ENCODE measurements at places on chromosomes 7 and 10.

DNA sequence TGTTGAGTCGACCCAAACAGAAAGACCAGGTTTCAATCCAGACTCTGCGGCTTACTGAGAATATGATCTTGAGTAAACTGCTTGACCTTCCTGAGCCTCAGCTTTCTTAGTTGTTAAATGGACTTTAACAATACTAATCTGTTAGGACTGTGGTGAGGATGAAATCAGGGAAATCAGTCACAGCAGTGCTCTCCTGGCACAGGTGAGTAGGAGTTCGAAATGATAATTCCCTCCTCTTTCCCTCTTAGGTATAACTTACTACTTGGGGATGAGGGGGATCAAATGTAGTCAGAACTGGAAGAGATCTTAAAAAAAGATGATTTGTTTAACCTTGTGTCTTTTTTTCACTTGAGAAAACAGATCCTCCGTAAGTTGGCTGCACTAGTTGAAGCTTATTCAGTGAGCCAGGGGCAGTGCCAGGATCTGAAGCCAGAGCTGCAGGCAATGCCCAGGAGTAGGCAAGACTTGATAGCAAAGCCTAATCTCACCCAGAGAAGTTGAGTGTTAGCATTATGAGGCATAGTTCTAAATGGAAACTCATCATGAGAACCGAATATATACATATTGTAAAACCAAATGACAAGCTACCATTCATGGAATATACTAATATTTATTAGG lies 1.8 kb upstream of the MAGI2 start:
- DNase-seq: no peak

DNA sequence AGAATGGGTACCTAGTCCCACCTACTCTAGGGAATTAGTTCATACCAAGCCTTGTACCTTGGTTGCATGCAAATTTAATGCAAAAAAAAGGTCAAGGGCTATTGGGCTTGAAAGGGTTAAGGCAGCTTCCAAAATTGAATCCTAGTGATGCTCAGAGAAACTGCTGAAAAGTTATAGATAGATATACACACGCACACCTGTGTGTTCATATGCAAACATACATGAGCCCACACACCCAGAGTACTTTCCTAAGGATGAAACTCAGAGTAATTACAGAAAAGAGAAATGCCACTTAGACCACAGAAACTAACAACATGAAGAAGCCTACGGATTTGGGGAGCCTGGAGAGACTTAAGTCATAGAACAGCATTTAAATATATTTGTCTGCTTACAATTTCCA lies 1.5 kb downstream of the SLC25A13 start:
- DNase-seq: no peak

DNA sequence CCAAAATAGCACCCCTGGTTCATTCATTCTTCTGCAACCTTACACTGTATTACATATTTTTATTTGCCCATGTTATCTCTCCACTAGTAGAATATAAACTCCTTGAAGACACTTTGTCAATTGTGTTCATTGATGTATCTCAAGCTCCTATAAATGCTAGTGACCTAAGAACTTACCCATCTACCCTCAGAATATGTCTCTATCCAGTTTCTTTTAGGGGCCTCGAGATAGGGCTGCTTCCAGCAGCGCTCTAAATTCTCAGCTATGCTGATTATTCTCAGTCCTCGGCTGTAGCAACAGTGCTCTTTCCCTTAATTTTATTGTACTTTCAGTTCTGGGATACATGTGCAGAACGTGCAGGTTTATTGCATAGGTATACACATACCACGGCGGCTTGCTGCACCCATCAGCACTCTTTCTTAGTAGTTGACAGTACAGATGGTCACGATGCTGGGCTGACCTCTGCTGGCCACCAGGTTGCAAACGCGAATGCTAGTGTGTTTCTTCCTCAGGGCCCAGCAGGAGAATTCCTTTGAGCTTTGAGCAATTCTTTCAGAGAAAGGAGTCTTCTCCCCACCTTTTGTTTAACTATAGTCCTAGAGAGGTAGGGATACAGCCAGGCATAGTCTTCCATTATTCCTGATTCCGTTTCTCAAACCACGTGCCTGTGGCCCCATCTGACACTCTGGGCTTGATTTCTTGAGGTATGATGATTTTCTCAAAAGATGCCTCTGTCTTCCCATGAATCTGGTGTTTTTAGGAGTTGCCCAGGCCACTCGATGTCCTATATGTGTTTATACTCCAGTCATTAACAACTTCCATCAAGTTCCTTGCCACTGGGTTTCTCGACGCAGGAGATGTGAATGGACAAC lies 49.1 kb upstream of the CDC14C start:
- peak; percentile 11 for DNase-seq

DNA sequence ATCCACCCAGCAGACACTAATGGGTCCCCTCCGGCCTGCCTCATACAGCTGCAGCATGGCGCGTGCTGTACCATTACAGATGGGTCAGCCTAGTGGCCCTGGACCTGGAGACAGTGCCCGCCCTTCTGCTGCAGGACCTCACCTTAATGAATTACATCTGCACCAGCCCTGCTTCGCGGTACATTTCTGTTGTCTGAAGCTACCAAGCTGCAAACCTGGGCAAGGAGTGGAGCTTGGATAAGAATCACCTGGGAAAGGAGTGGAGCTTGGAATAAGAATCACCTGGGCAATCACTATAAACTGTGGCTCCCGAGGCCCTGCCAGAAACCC lies 33.0 kb upstream of the EN2 start:
- DNase-seq: no peak

DNA sequence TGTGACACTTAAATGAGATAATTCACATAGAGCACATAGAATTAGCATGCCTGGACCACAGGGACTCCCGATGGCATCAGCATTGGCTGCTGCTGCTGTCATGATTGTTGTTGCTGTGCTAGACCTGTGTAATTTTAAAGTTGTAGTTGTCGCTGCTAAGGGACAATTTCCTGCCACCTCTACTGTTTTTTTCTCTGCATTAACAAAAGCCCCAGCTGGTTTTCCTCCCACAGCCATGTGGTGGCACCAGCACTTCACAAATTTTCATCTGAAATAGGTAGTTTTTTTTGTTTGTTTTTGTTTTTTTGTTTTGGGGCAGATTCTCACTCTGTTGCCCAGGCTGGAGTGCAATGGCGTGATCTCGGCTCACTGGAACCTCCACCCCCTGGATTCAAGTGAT lies 25.4 kb upstream of the PRXL2A start:
- no peak for DNase-seq

DNA sequence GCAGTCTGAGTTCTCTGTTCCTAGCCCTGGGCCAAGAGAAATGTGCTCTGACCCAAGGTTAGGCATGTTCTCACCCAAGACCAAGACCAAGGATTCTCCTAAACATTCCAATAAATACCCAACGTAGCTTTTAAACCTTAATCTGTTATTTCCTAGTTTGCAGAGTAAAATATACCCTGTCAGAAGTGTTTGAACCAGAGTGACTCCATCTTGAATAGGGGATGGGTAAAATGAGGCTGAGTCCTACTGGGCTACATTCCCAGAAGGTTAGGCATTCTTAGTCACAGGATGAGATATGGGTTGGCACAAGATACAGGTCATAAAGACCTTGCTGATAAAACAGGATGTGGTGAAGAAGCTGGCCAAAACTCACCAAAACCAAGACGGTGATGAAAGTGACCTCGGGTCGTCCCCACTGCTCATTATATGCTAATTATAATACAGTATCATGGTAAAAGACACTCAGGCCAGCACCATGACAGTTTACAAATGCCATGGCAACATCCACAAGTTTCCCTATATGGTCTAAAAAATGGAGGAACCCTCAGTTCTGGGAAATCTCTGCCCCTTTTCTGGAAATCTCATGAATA lies 27.7 kb downstream of the PLXNA4 start:
- no peak for DNase-seq

DNA sequence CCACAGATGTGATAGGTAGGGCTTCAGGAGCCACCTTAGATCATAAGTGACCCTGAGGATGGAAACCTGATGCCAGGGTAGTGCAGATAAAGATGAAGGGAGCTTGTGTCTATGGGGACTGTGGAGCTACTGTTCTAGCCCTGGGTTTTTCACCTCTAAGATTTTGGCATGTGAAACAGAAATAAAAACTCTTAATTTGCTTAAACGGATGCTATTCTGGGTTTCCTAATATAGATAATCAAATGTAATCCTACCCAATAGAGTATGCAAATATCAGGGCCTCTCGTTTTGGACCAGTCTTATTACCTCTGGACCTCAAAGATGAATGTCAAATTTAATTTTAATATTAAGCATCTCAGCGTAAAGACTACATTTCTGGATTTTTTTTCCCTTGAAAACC lies 49.3 kb downstream of the ABCB4 start:
- DNase-seq: no peak

DNA sequence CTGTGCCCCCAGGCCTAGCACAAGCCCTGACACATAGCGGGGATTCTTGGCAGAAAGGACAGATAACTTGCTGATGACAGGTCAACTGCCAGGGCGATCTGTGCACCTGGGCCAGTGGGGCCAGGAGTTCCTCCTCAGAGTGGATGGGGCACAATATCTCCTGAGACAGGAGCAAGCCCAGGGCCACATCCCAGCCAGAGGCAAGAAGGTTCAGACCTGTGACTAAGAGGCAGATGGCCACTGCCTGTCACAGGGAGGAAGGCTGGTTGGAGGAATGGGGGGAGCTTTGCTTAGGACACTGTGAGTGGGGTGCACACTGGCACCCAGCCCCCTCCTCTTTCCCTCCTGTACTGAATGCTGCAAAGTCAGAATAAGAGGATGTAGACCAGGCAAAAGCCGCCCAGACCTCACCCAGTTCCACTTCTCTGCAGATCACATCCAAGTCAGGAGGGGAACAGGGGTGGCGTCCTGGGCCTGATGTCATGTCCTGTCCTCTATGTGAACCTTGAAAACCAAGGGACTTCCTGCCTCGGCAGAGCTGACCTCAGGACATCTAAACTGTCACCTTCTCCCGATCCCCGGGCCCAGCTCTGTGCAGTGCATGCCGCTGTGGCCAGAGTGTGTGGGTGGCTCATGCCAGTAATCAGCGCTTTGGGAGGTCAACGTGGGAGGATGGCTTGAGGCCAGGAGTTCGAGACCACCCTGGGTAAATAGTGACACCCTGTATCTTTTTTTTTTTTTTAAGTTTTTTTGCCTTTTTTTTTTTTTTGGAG lies 1.3 kb downstream of the GUSB start:
- no peak for DNase-seq

DNA sequence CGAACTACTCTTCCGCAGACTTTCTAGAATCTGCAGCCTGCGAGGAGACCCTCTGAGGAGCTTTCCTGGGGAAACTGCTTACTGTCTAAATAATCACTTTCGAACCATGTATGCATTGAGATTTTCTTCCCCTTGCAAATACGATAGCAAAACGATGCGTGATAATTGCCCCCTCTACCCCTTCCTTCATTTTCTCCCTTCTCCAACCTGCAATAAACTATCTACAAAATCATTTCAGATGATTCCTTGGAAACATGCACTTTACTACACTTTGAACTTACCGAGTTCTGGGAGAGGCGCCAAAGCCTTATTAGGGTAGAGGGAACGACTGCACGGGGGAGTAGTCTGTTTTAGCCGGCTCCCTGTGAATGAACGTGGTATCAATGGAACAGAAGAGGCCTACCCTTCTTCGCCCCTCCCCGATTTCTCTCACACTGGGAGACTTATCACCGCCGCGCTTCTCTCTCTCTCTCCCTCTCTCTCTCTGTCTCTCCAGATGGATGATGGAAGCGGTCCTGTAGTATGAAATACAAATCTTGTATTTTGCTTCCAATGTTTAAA lies at the start of gene FGFBP3:
Gene FGFBP3, minus strand, starts transcription at position 370 of the 561 bp plus-strand sequence. CDS start 517 bp downstream, outside the sequence.
- DNase-seq: peak; percentile 36

Measured in right renal pelvis (tissue), 4 donors.